CD4-positive, alpha-beta T cell treated with Interleukin-2 at 100 ng/mL for 4 hours (primary cell): ENCODE measurements at places on chromosomes 4 and X.

- DNase-seq, result peak; percentile 18
Measured at GRCh38 chr4:102761296-102761701, 531 bp upstream of the MANBA start.

- DNase-seq, result no peak
Measured at GRCh38 chrX:39627257-39627656, 470.5 kb downstream of the BCOR start.

- no peak for DNase-seq
Measured at GRCh38 chrX:136525738-136526606, 6.0 kb upstream of the VGLL1 start.

- no peak for DNase-seq
Measured at GRCh38 chrX:20500949-20501348, 234.2 kb upstream of the RPS6KA3 start.

DNA sequence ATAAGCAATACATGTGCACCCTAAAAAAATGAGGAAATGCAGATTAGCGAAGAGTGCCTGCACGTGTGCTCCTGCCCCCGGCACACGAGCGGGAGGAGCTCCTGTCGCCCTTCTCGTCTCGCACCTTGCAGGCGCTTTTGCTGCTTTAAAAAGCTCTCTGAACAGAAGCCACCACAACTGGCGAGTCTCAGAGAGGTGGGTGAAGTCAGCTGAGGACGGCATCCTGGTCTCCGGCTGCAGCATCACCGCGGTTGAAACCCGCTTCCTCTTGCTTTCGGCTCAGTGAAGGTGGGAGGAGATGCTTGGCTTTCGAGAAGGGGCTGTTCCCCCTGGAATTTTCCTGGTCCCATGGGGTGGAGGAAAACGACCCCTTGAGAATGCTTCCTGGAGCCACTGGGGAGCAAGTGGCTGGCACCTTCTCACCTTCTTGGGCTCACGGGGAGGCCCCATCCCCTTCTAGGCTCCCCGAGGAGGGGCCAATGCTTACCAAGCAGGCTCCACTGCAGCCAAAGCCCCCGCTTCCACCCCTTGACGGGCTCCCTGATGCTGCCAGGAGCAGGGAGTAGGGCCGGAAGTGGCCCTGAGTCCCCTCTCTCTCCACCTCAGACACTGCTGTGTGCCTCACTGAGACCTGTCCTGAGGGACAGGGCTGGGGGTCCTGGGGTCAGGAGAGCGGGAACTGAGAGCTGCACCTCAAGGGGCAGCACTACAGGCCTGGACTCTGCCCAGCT is 29.2 kb upstream of the MXD4 start:
- DNase-seq, result peak; percentile 78

- no peak for DNase-seq
Measured at GRCh38 chrX:83516597-83516996, 8.5 kb downstream of the POU3F4 start.

DNA sequence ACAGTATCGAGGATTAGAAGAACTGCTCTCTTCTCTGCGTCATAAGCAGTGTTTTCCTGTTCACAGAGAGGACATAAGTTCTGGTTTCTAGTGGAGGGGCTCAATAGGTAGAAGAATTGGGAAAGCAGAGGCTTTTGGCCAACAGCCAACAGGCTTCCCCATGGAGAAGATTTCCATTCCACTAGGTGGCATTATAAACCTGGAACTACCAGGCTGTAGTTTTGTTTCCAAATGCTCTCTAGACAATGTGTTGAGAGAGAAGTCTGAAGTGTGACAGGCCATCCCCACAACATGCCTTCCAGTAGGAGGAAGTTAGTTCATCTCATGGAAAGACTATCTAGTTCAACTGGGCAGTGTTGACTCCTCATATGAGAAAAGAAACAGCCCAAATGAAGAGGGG is 63.8 kb upstream of the ANXA10 start:
- no peak for DNase-seq

DNA sequence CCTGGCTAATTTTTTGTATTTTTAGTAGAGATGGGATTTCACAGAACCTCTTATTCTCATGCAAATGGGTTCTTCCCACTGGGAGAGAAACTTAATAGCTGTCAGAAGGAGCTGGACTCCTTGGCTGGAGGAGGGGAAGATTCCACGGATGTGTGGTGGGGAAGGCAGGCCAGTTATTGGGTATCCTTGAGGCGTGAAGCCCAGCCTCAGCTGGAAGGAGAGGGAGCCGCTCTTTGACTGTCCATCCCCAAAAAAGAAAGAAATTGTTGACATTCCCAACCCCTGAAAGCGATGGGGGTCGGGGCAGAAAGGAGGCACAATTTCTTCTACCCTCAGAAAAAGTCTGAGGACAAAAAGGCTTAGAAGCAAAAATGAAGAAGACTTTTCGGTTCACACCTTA is 983.1 kb upstream of the PABPC4L start:
- no peak for DNase-seq

GRCh38 chr4:188228279-188228678 is 89.0 kb downstream of the TRIML1 start:
- no peak for DNase-seq

DNA sequence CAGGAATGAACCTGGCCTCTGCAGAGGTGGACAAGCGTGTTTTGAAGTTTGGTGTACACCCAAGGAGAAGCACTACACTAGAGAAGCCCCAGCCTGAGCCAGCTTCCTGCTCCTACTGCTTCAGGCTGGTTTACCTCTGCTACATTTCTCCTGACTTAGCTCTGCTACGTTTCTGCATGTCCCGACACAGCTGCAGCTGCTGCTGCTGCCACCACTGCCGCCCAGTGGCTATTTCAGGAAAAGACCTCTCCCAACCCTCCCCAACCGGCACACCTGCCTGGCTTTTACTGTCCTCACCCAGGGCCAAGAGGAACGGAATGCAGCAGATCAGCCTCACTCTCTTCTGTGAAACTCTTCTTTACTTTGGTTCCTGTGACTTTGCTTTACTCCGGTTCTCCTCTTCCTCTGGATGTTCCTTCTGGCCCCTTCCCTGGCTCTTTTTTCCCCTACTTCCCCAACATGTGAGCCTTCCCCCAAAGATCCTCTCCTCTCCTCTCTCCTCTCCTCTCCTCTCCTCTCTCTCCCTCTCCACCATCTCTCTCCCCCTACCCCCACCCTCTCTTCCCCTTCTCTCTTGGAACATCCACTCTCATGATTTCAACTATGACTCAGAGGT is 3.1 kb upstream of the P2RY4 start:
- DNase-seq, result peak; percentile 0

- peak; percentile 23 for DNase-seq
Measured at GRCh38 chr4:11424000-11424399, 4.7 kb downstream of the HS3ST1 start.

GRCh38 chrX:86421771-86422170 is 273.5 kb downstream of the DACH2 start:
- no peak for DNase-seq

DNA sequence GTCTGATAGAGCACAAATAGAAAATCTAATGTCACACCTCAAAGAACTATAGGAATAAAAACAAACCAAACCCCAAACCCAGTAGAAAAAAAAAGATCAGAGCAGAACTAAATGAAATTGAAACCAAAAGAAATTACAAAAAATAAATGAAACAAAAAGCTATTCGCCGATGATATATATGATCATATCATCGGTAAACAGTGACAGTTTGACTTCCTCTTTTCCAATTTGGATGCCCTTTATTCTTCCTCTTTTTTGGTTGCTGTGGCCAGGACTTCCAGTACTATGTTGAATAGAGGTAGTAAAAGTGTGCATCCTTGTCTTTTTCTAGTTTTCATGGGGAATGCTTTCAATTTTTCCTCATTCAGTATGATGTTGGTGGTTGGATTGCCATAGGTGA is 215.3 kb upstream of the AR start:
- no peak for DNase-seq

GRCh38 chr4:98481167-98481566 is 177.2 kb downstream of the TSPAN5 start:
- DNase-seq, result no peak
